Spleen (tissue), 13 donors: ENCODE measurements at places on chromosomes 12 and 14. TPM values are rescaled to one million over a fixed set of nuclear protein-coding genes. Genes with fewer than 3 reads are reported as not detected.
A peak's percentile ranks its signal among the peaks of the same experiment; 100 is the strongest.

IFNG gene
- 0.58 TPM for polyA plus RNA-seq

DNA sequence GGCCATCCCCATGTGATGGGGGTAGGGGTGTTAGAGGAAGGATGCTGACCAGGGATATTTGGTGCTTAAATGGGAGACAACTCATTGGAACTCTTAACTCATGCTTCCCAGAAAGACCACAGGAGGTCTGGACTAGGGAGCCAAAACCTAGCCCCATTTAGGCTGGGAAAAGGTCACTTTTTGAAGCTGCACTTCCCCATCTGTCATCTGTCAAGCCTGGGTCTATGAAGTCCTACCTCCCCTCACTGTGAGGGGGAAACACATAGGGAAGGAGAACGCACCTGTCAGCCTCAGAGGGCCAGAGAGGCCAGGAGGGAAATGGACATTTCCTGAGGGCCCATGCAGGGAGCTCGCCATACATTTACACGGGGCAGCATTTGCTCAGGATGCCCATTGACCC lies 321.0 kb downstream of the BCL11B start:
- H3K27ac ChIP-seq, result no peak overlapping the region
- no peaks in the 10 kb centered on the region for H3K4me1 ChIP-seq
- H3K27me3 ChIP-seq, result no peaks in the 10 kb centered on the region
- no peaks in the 10 kb centered on the region for H3K36me3 ChIP-seq
- no peak overlapping the region for H3K4me3 ChIP-seq

- no peaks in the 10 kb centered on the region for H3K27me3 ChIP-seq
- DNase-seq, result no peak
- H3K4me1 ChIP-seq, result no peaks in the 10 kb centered on the region
- no peaks in the 10 kb centered on the region for H3K36me3 ChIP-seq
- H3K27ac ChIP-seq, result no peak overlapping the region
These were observed 31.5 kb downstream of the EPS8 start for GRCh38 chr12:15757553-15758255.

DNA sequence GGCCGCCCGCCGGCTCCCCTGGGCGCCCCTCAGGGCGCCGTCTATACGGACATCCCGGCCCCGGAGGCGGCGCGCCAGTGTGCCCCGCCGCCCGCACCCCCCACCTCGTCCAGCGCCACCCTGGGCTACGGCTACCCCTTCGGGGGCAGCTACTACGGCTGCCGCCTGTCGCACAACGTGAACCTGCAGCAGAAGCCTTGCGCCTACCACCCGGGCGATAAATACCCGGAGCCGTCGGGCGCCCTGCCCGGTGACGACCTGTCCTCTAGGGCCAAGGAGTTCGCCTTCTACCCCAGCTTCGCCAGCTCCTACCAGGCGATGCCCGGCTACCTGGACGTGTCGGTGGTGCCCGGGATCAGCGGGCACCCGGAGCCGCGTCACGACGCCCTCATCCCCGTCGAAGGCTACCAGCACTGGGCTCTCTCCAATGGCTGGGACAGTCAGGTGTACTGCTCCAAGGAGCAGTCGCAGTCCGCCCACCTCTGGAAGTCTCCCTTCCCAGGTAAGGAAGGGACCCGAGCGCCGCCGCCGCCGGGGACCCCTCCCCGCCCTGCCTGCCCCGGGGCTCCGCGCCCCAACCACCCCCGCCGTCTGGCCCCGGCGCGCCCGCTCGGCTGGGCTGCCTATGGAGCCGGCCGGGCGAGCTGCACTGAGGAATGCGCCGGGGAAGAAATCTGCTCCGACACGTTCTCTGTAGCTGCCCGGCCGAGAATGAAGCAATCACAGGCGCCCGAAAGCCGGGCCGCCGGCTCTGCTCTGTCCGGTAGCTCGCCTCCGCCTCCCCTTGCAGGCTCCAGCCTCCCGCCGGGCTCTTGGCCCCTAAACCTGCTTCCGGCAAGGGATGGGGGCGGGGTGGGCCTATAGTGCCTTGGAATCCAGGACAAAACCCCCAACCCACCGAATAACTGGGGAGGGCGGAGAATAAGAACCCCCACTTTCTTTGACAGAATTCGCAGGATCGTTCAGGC lies 794 bp downstream of the HOXC13 start:
- no peak for DNase-seq
- no peak overlapping the region for H3K4me3 ChIP-seq
- H3K4me1 ChIP-seq, result peaks cover 19% of the 10 kb centered on the region

GRCh38 chr12:10395390-10395998 lies 5.7 kb upstream of the KLRK1 start:
- H3K27ac ChIP-seq, result no peak overlapping the region
- DNase-seq, result no peak
- H3K36me3 ChIP-seq, result no peaks in the 10 kb centered on the region
- H3K4me1 ChIP-seq, result peaks cover 28% of the 10 kb centered on the region
- no peak overlapping the region for H3K4me3 ChIP-seq

DNA sequence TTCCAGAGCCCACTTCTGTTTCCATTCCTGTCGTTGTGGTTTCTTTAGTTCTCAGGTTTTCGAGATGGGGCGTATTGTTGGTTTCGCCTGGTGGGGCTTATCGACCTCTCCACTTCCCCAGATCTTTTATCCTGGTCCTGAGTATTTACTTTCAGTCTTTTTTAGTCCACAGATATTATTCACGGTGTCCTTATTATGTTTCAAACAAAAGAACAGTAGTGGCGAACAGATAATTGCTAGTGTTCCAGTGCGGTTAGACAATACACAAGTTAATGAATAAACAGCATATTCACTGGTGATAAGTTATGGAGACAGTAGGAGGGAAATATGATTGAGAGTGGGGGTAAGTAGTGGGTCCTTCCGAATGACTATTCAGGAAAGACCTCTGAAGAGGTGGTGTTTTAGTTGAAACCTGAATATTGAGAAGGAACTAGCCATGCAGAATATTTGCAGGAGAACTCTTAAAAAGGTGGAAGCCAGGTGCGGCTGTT lies 668 bp downstream of the TMEM260 start:
- peaks cover 49% of the 10 kb centered on the region for H3K4me1 ChIP-seq
- no peaks in the 10 kb centered on the region for H3K27me3 ChIP-seq
- peaks cover 3% of the 10 kb centered on the region for H3K36me3 ChIP-seq

DNA sequence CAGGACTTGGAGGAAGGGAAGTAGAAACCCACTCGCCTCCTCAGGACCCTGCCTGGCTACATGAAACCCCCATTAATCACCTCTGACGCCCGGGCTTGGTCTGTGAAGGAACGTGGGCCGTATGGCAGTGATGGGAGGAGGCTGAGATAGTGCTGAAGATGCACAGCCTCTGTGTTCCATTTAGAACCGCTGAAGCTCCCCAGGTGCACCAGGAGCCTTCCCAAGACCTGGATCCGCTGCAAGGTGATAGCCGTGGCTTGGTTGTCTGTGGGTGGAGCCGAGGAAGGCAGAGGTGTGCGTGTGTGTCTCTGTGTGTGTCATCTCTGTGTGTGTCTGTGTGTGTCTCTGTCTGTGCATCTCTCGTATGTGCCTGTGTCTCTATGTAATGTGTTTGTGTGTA lies 293.1 kb downstream of the CACNA1C start:
- no peaks in the 10 kb centered on the region for H3K36me3 ChIP-seq
- no peak for DNase-seq
- no peak overlapping the region for H3K27ac ChIP-seq
- H3K4me3 ChIP-seq, result no peak overlapping the region
- no peaks in the 10 kb centered on the region for H3K27me3 ChIP-seq

ANKRD9 gene
- 2.2 TPM for polyA plus RNA-seq

GRCh38 chr12:51369581-51369980 lies 21.6 kb downstream of the GALNT6 start:
- H3K36me3 ChIP-seq, result peaks cover 7% of the 10 kb centered on the region
- no peak overlapping the region for H3K4me3 ChIP-seq
- H3K27ac ChIP-seq, result no peak overlapping the region
- peaks cover 27% of the 10 kb centered on the region for H3K4me1 ChIP-seq
- no peak for DNase-seq
- H3K27me3 ChIP-seq, result no peaks in the 10 kb centered on the region

- no peaks in the 10 kb centered on the region for H3K27me3 ChIP-seq
- no peak overlapping the region for H3K27ac ChIP-seq
- DNase-seq, result no peak
- no peaks in the 10 kb centered on the region for H3K36me3 ChIP-seq
- no peaks in the 10 kb centered on the region for H3K4me1 ChIP-seq
These were observed 163.0 kb upstream of the NRXN3 start for GRCh38 chr14:78007160-78007559.

GRIP1 gene
- polyA plus RNA-seq, result 1.1 TPM

RARG gene
- 4.9 TPM for polyA plus RNA-seq

TMEM260 gene
- 10.2 TPM for polyA plus RNA-seq

GRCh38 chr12:61452076-61452475 lies 808.1 kb upstream of the USP15 start:
- H3K27me3 ChIP-seq, result no peaks in the 10 kb centered on the region
- no peaks in the 10 kb centered on the region for H3K36me3 ChIP-seq
- H3K4me1 ChIP-seq, result no peaks in the 10 kb centered on the region
- no peak overlapping the region for H3K27ac ChIP-seq

- H3K27me3 ChIP-seq, result no peaks in the 10 kb centered on the region
- H3K4me3 ChIP-seq, result no peak overlapping the region
- H3K4me1 ChIP-seq, result no peaks in the 10 kb centered on the region
- H3K27ac ChIP-seq, result no peak overlapping the region
- no peak for DNase-seq
These were observed 12.4 kb upstream of the PRKAG1 start for GRCh38 chr12:49030714-49031572.

- H3K4me3 ChIP-seq, result no peak overlapping the region
- no peaks in the 10 kb centered on the region for H3K36me3 ChIP-seq
- DNase-seq, result no peak
- H3K27ac ChIP-seq, result no peak overlapping the region
These were observed 54.3 kb upstream of the KCNJ8 start for GRCh38 chr12:21828779-21829178.

KANSL2 gene
- 48.4 TPM for polyA plus RNA-seq

DNA sequence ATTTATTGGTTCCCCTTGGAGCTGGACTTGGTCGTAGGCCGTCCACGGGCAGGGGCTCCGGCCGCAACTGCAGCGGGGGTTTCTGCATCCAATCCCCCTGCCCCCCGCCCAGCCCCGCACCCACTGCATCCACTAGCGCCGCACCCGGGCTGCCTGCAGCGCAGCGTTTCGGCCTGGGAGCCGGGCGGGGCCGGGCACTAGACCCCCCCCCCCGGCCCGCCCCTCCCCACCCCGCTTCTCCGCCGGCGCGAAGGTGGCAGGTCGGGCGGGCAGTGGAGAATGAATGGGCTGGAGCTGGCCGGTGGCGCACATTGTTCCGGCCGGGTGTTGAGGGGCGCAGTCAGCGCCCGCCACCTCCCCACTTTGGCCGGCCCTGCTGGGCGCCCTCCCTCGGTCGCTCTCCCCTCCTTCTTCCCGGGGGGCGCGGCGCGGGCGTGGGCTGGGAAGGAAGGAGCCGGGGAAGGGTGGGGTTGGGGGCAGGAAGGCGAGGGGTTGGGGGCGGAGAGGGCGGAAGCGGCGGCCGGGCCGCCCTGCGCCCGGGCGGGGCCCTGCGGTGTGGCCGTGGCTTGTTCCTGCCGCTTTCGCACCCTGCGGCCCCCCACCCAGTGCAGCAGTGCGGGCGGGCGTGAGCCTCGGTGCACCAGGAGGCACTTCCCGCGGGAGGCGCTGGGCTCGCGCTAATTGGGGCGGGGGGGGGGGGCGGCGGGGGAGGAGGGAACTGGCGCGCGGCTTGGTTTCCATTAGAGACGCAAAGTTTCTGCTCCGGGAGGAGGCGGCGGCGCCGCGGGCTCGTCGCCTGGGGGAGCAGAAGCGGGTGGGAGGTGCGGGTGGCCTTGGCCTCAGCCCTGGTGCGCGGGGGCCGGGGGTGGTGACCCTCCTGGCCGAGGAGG lies 841 bp downstream of the CALM1 start:
- H3K36me3 ChIP-seq, result peaks cover 4% of the 10 kb centered on the region
- H3K27me3 ChIP-seq, result no peaks in the 10 kb centered on the region

- H3K4me3 ChIP-seq, result no peak overlapping the region
- DNase-seq, result no peak
- no peaks in the 10 kb centered on the region for H3K36me3 ChIP-seq
- H3K27ac ChIP-seq, result peak overlapping the region; percentile 11
These were observed 22.3 kb upstream of the PLXNC1 start for GRCh38 chr12:94126067-94126466.

GRCh38 chr14:98593361-98593761 lies 678.6 kb downstream of the BCL11B start:
- no peaks in the 10 kb centered on the region for H3K27me3 ChIP-seq
- H3K4me3 ChIP-seq, result no peak overlapping the region
- H3K4me1 ChIP-seq, result no peaks in the 10 kb centered on the region
- H3K36me3 ChIP-seq, result no peaks in the 10 kb centered on the region

ACSM4 gene
- polyA plus RNA-seq, result not detected

CCDC85C gene
- polyA plus RNA-seq, result 1.6 TPM

GRCh38 chr14:105224845-105225570 lies 23.3 kb upstream of the BTBD6 start:
- no peak overlapping the region for H3K27ac ChIP-seq
- H3K4me3 ChIP-seq, result no peak overlapping the region
- no peaks in the 10 kb centered on the region for H3K27me3 ChIP-seq
- peaks cover 54% of the 10 kb centered on the region for H3K36me3 ChIP-seq
- DNase-seq, result no peak

GRCh38 chr14:33844118-33844517 lies 106.8 kb downstream of the EGLN3 start:
- no peak for DNase-seq
- no peak overlapping the region for H3K4me3 ChIP-seq
- peaks cover 4% of the 10 kb centered on the region for H3K4me1 ChIP-seq
- no peaks in the 10 kb centered on the region for H3K27me3 ChIP-seq
